CD8-positive, alpha-beta memory T cell (primary cell): ENCODE measurements at places on chromosomes 5 and 9. TPM values are rescaled to one million over a fixed set of nuclear protein-coding genes. Genes with fewer than 3 reads are reported as not detected.

DNA sequence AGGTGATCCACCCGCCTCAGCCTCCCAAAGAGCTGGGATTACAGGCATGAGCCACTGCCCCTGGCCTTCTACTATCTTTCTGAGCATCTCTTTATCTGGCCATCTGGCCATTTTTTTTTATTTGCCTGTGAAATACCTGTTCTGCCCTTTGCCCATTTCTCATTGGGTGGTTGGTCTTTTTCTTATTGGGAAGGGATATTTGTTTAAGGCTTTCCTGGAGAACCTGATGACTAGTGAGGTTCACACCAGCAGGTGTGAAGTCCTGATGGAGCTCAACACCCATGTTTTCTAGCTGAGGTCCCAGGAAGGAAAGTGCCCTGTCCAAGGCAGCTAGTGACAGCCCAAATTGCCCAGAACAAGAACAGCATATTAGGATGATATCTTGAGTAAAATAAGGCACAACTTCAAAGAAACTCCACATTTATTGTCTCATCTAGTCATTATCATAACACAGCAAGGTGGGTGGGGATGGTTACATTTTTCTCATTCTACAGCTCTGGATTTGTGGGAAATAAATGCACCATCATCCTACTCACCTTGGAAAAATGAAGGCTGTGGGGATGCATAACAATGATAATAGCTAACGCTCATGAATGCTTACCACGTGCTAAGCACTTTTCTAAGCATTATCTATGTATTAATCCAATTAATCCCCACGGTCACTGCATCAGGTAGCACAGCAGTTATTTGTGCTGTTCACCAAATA, 20.3 kb downstream of the SLC36A3 start:
- H3K27me3 ChIP-seq: no peaks in the 10 kb centered on the region
- H3K4me3 ChIP-seq: no peak overlapping the region
- H3K36me3 ChIP-seq: no peaks in the 10 kb centered on the region
- DNase-seq: no peak
- no peaks in the 10 kb centered on the region for H3K4me1 ChIP-seq
- H3K27ac ChIP-seq: no peak overlapping the region

- H3K27ac ChIP-seq: no peak overlapping the region
- no peak overlapping the region for H3K4me3 ChIP-seq
- DNase-seq: no peak
These were observed 19.6 kb upstream of the LAMC3 start for GRCh38 chr9:130989391-130989790.

DNA sequence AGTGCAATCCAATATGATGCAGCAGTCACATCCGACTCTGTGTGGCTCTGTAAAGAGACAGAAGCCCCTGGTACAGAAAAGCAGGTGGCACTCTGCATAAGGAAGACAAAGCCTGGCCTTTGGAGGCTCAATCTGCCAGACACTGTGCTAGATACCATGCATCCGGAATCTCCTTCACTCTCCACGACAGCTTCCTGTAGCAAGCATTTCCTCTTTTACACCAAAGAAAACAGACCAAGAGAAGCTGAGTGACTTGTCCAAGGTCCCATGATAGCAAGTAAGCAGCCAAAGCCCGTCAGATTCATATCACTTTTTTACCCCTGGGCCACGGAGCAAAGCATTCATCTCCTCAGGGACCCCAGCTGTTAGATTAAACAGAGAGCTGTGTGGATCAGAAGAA, 64.2 kb upstream of the SMIM23 start:
- H3K4me3 ChIP-seq: no peak overlapping the region
- no peaks in the 10 kb centered on the region for H3K4me1 ChIP-seq
- no peak overlapping the region for H3K27ac ChIP-seq
- H3K27me3 ChIP-seq: no peaks in the 10 kb centered on the region
- no peaks in the 10 kb centered on the region for H3K36me3 ChIP-seq

DNA sequence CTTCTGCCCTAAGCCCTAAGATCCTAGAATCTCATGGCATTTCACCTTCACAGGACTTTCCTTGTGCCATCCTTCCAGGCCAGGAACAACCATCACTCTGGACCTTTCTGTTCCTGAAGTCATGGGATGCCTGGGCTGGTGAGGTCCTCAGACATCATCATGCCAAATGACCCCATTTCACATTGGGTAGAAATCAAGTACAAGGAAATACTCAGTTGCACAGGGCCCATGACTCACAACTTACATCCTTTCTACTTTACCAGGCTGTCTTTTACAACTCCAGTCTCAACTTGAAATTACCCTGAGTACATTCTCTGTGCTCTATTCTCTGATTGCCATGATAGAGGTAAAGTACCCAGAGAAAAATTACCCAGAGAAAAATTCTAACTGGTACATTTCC, 167.1 kb downstream of the PIK3R1 start:
- no peaks in the 10 kb centered on the region for H3K36me3 ChIP-seq
- H3K27ac ChIP-seq: no peak overlapping the region
- H3K27me3 ChIP-seq: no peaks in the 10 kb centered on the region
- DNase-seq: no peak

- no peak overlapping the region for H3K27ac ChIP-seq
- H3K36me3 ChIP-seq: no peaks in the 10 kb centered on the region
- no peak for DNase-seq
These were observed 35.3 kb downstream of the CPEB4 start for GRCh38 chr5:173923218-173924095.

Gene PALM2AKAP2
- total RNA-seq: not detected

Gene PSD2
- not detected for total RNA-seq

Gene SOHLH1
- total RNA-seq: not detected

Gene NDOR1
- 45.1 TPM for total RNA-seq

Gene POLK
- total RNA-seq: 35.9 TPM

- H3K27me3 ChIP-seq: no peaks in the 10 kb centered on the region
- no peak for DNase-seq
- H3K4me1 ChIP-seq: no peaks in the 10 kb centered on the region
- no peak overlapping the region for H3K27ac ChIP-seq
- H3K36me3 ChIP-seq: no peaks in the 10 kb centered on the region
These were observed 51.8 kb downstream of the ELAVL2 start for GRCh38 chr9:23774266-23774665.

Gene DDX4
- not detected for total RNA-seq

Gene ANKRD55
- not detected for total RNA-seq

Gene SARDH
- total RNA-seq: 1.3 TPM

Gene ANKRD18A
- 2.1 TPM for total RNA-seq

Gene GABRA1
- total RNA-seq: not detected

Gene SCGB3A2
- not detected for total RNA-seq

Gene FBP2
- total RNA-seq: not detected

GRCh38 chr9:1083325-1083913, 33.3 kb downstream of the DMRT2 start:
- H3K4me1 ChIP-seq: no peaks in the 10 kb centered on the region
- H3K27ac ChIP-seq: no peak overlapping the region
- no peak overlapping the region for H3K4me3 ChIP-seq
- no peaks in the 10 kb centered on the region for H3K27me3 ChIP-seq
- DNase-seq: no peak
